Substantia nigra (tissue), 51 donors: ENCODE measurements at places on chromosomes 2 and 18.

DNA sequence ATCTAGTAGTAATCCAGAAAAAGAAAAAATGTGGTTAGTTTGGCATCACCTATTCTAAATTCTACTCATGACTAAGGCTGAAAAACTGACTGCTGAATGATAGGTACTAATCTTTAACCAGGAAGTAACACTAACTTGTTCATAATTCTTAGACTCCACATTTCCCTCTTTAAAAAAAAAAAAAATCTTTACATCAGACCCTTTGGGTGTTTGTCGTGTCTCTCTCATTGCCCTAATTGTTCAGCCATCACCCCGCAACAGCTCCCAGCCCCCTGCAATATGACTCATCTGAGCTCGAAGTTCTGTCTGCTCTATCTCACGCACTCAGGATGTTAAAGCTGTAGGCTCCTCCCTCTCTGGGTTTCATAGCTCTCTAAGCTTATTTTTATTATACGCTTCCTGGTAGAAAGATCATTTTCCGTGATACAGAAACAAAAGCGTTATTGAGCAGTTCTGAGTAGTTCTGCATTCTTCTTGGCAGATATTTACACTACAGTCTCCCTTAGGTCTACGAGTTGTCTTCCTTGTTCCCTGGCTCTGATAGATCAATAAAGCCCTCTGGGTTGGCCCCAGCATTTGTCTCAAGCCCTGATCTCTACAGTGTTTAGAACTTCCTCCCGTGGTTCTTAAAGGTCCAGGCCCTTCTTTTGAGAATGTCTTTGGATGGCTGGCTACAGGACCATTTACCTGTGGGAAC lies 95.6 kb downstream of the TNFRSF11A start:
- no peak for DNase-seq

- DNase-seq = no peak
Measured at GRCh38 chr2:750628-751027, 73.4 kb upstream of the TMEM18 start.

DNA sequence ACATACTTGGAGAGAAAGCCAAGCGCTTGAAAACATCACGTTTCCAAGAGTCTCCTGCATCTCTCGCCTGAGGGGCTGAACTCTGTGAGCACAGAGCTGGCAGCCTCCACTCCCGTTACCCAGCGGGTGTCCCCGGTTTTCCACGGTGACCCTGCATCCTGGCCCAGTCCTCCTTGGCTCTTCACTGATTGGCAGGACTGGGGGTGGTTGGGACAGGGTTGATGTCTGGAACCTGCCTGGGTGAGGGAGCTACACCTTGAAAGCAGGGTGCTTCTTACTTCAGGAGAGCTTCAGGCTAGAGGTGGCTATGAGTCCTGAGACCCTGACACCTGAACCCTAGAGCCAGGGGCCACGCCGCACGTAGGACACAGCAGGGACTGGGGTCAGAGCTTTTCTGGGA lies 234.1 kb downstream of the DYSF start:
- no peak for DNase-seq

DNA sequence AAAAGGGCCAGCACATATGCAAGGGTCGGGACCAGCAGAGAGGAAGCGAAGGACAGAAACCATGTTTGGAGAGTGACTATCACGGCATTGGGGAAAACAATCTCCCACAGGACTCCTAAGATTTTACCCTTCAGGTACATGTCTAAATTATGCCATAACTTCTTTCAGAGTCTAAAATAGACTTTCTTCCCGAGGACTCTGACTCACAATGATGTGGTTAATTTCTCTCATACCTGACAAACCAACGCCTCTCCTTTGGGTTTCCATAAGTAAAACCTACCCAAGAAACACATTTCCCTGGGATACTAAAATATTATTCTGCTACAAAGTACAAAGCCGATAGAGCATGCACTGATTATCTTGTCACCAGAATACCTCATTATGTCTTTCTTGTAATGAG lies 127.8 kb upstream of the NETO1 start:
- DNase-seq = no peak

- no peak for DNase-seq
Measured at GRCh38 chr18:36187826-36188721, 777 bp downstream of the MOCOS start.

GRCh38 chr2:126797622-126798275 lies 100.9 kb upstream of the TEX51 start:
- DNase-seq = no peak
